ENCODE measurements at places on chromosomes 13 and 19.
A peak's percentile ranks its signal among the peaks of the same experiment; 100 is the strongest.

DNA sequence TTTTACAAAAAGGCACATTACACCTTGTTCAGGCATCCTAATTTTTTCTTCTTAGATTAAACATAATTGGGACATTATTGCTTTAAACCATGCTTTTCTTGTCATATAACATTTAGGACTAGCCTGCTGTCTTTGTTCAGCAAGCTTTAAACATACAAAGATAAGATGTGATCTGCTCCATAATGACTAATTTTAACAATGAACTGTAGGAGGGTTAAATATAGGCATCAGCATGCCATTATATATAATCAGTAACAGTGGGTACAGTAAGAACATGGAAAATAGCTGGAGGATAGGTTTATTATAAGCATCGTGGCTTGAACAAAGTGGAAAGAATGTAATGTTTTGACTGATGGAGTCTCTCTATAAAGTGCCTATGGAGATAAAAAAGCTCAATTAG lies 661.7 kb downstream of the SLITRK6 start:
- peak; percentile 44 for DNase-seq

DNA sequence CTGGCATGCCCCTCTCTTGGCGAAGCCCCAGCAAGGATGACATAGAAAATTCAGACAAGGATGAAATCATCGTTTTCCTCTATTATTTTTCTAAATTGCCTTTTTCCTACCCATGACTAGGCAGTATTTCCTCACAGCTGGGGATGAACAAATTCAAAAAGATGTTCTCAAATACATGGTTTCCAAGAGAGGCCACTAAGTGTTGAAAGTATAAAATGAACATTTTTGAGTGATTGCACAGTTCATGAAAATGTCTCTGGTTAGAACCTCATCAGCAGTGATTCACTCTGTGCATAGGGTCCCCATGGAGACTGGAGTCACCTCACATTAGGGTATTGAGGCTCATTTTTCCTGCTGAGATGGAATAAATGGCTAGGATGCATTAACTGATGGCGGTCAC lies 373.7 kb downstream of the DNAJC15 start:
- no peak for DNase-seq

DNA sequence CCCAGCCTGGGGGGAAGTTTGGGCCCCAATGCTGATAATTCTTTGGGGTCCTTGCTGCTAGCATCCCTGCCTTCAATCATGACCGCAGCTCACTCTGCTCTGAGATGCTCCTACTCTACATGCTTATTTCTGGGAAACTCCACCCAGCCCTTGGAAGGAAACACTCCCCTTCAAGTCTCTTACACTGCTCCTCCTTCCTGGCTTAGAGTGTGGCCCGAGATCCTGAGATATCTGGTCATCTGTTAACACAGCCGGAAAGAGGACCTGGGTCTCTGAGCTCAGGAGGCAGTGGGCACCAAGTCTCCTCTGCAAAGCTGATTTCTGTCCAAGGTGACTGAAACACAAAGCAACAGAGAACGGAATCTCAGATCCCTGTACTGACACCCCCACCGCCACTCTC lies 33.0 kb downstream of the CYP4F2 start:
- DNase-seq, result no peak

- no peak for DNase-seq
Measured at GRCh38 chr19:12155324-12155860, 1.1 kb downstream of the ZNF625 start.

DNA sequence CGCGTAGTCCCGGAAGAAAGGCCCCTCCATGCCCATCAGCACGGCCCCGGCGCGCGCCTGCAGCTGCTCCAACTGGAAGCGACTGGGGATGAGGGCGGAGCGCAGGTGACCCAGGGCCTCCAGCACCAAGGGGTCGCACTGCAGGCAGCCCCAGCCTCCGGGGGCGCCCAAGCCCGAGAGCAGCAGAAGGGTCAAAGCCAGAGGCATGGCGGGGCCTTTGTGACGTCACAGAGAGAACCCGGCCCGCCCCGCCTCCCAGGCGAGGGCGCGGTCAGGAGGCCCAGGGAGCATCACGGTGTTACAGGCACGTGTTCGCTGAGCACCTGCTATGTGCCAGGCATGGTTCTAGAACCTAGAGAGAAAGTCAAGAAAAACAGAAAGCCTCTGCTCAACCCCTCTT lies at the start of gene IZUMO2:
IZUMO2 (minus strand) TSS at position 294 of the 400 bp plus-strand sequence; CDS start at position 207, 87 bp downstream.
- no peak for DNase-seq

Data from SK-N-SH (cell line).